ENCODE measurements at places on chromosomes 7 and 10.

GRCh38 chr7:120724448-120724847, 133.5 kb downstream of the TSPAN12 start:
- DNase-seq: no peak

- DNase-seq: no peak
Measured at GRCh38 chr7:44060091-44060947, 5.0 kb downstream of the PGAM2 start.

DNA sequence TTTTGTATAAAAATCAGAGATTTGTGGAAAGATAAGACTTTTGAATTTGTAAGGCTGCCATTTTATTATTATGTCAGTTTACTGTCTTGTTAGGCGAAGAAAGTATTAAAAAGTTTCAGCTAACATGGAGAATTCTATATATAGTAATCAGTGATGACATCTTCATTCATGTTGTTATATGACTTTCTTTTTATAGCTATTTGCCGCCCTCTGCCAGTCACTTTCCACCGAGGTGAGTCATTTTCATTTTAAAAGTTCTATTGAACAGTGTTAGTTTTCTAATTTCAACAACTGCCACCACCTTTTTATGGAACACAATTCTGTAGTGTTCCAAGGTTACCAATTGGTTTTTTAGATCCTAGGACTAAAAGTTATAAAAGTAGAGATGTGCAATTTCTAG, 11.8 kb downstream of the CUTC start:
- DNase-seq: no peak

- DNase-seq: no peak
Measured at GRCh38 chr10:13987446-13987845, 343.3 kb downstream of the FRMD4A start.

DNA sequence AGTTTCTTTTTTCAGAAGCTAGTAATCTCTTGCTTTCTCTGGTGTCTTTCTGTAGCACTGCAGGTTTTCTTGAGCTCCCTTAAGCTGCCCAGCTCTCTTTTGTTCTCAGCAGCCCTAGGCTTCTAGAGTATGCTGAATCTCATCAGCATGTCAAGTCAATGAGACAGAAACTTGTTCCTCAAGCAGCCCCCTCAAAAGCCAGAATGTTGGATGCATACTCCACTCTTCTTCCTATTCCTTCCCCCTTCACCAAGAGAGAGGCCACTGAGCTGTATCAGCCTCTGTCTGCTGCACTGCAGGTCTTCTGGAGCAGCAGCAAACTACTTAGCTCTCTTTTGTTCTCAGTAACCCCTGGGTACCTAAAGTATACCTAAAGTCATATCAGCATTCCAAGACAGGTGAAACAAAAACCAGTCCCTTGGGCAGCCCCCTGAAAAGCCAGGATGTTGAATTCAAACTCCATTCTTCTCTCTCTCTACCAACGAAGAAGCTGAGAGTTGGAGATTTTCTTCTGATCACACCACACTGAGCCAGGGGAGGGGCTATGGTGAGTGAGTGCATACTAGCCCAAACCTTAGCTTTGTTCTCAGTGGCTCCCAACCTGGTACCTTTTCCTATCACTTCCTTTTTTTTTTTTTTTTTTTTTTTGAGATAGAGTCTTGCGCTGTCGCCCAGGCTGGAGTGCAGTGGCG, 73.3 kb upstream of the WAC start:
- no peak for DNase-seq
